Muscle of arm (tissue), 14 donors: ENCODE measurements at places on chromosomes 13 and 19.
A peak's percentile ranks its signal among the peaks of the same experiment; 100 is the strongest.

DNA sequence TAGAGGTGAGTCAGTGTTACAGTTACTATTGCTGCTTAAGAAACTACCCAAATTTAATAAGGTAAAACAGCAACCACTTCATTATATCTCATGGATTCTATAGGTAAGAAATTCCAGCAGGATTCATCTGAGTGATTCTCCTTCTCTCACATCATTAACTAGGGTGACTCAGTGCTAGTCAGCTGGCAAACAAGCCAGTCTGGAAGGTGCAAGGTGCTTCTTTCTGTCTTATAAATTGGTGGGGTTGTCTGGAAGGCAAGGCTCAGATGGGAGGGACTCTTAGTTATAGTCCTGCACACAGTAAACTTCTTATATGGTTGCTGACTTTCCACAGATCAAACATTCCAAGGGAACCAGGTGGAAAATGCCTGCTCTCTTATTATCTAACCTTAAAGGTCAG, 484.5 kb downstream of the GPC5 start:
- no peak for DNase-seq

- no peak for DNase-seq
Measured at GRCh38 chr19:38710928-38711725, 33.1 kb downstream of the CAPN12 start.

- peak; percentile 67 for DNase-seq
Measured at GRCh38 chr19:6862673-6863078, 24.7 kb upstream of the ADGRE1 start.

DNA sequence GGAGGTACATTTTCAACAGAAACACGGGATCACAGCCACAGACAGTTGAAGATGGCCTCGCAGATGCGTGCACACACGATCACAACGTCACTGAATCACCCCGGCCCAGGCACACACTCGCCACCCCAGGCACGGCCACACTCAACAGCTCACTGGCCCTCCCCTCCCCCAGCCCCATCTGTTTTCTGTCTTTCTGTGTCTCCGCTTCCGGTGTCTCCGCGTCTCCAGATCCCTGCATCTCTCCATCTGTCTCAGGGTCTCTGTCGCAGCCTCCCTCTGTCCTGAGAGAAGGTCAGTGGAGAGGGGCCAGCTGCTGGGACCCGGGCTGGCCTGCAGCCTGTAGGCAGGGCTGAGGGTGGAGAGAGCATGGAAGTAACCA, 3.8 kb upstream of the ATP1A3 start:
- no peak for DNase-seq

- DNase-seq, result no peak
Measured at GRCh38 chr13:113862191-113862930, 1.5 kb downstream of the GAS6 start.

DNA sequence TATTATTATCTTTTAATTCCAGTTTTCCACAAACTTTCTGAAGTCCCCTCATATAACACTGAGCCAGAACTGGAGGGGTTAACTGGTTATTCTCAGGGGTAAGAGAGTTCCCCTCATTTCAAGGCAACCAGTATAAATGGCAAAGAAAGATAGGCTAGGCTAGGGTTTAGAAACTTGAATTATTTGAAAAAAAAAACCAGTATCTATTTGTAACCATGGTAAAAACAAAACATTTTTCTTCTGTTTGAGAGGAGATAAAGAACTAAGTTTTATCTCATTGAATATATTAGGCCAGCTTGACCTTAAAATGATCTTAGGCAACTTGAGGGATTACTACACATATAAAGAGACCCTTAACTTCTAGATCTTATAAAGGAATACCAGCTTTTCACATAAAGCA, 19.6 kb downstream of the SUPT20H start:
- no peak for DNase-seq
